ENCODE measurements at places on chromosomes 5 and 9.

- DNase-seq: no peak
Measured at GRCh38 chr9:35682520-35683315, 7.0 kb downstream of the TPM2 start.

DNA sequence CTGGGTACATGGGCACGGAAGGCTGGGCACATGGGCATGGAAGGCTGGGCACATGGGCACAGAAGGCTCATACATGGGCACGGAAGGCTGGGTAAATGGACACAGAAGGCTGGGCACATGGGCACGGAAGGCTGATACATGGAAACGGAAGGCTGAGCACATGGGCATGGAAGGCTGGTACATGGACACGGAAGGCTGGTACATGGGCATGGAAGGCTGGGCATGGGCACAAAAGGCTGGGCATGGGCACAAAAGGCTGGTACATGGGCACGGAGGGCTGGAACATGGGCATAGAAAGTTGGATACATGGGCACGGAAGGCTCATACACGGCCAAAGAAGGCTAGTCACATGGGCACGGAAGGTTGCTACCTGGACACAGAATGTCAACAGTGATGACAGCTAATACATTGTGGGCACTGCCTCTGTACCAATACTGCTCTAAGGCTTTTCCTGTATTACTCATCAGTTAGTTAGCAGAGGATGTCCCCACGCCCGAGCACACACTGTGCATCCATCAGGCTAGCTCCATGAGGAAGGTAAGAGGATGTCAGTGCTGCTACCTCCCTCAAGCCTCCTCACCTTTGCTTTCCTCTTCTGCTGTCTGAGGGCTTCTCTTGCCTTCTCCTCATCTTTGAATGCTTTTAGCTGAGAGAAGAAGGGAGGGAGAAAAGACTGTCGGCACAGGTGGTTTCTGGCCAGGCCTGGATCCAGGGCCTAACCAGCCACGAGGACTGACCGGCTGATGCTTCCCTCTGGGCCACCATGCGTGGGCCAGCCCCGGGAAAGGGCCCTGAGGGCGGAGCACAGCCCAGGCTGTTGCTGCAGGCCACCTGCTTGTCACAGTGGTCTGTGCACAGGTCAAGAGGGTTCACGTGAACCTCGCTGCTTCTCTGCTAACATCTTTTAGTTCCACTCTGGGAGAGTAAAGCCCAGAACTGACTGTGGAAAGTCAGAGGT lies 14.3 kb downstream of the GPX3 start:
- no peak for DNase-seq

DNA sequence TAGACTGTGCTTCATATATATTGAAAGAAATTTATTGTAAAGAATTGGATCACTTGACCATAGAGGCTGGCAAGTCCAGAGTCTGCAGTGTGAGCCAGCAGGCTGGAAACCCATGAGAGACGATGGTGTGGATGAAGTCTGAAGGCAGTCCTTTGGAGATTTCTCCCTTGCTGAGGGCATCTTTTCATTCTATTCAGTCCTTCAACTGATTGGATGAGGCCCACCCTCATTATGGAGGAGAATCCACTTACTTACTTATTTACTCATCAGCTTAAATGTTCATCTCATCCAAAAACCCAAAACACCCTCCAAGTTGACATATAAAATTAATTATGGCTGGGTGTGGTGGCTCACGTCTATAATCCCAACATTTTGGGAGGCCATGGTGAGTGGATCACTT lies 62.1 kb downstream of the MCTP1 start:
- no peak for DNase-seq

DNA sequence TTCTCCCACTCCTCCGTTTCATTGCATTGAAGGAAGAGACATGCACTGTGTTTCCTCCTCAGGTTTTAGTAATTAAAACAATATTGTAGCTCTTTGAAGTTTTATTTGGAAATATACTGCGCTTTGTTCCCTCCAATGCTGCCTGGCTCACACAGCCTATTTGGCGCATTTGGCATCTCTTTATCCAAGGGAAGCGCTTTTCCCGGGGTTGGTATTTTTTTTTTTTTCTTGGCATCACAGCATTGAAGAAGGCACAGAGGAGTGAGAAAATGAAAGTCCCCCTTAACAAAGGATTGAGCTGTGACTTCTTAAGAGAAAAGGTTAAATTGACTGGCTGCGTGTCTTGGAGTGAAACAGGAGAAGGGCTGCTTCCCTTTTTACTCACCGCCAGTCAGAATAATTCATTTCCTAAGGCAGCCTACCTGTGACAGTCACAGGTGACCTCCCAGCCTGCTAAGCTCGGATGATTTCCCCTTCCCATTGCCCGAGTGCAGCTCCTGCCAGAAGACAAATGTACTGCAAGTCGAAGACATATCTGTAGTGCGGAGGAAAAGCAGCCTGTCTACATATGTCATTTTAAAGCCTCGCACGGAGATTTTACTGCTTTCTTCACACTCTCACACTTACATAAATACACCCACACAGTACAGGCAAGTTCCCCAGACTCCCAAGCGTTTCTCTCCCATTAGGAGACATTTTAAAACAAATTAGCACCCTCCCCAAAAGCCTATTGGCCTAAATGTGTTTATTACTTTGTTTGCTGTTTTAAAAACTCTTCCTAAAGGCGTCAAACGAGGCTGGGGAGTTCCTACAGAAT lies 665.5 kb upstream of the ZNF608 start:
- DNase-seq: peak; percentile 70

DNA sequence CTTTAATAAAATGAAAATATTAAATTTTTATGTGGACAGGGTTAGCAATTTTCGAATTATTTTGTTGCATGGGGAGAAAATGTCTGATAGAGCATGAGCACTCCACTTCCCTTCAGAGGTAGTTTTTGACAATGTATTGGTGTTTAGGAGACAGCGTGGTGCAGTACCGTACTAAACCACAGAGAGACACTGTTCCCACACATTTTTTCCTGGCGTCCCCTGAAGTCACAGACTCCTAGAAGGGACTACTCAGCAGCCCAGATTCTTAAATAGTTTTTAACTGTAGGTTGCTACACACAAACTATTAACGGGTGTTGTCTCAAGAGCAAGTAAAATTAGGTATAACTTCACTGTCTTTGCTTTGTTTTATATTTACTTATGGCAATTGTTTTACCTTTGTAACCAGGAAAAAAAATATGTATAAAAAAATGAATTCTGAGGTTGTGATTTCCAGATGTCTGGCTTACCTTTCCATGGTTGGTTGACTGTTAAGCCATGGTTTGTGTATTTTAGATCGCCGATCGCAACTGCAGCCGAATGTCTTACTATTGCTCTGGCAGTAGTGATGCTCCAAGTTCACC lies 171.2 kb downstream of the DOCK8 start:
- DNase-seq: peak; percentile 69

- DNase-seq: no peak
Measured at GRCh38 chr9:103992938-103993579, 101.0 kb upstream of the SMC2 start.

DNA sequence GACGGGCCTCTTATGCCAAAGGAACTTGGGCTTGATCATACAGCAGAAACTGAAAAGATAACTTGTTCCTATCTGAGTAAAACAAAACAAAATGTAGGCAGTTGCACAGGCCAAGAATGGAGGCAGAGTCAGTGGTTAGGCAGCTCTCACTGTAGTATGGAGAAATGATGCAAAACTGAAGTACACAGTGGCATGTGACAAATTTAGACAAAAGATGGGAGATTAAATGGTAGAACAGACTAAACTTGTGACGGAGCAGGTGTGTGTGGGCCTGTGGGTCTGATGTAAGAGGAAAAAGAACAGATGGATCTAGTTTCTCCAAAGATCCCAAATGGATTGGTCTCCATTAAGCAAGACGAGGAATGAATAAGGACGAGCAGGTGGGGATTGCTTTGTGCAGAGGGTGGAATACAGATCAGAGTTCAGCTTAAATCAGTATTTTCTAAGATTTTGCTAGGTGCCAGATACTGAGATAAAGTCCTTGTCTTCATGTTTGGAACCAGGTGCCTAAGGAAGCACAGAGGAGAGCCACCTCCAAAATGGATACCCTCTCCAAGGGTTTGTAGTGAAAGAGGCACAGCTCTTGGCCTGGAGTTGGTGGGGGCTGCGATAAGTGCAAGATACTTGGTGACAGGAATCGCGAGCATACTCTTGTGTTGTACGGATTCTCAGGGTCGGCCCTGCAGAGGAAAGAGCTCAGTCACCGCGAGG lies 722 bp upstream of the DCP2 start:
- DNase-seq: no peak

DNA sequence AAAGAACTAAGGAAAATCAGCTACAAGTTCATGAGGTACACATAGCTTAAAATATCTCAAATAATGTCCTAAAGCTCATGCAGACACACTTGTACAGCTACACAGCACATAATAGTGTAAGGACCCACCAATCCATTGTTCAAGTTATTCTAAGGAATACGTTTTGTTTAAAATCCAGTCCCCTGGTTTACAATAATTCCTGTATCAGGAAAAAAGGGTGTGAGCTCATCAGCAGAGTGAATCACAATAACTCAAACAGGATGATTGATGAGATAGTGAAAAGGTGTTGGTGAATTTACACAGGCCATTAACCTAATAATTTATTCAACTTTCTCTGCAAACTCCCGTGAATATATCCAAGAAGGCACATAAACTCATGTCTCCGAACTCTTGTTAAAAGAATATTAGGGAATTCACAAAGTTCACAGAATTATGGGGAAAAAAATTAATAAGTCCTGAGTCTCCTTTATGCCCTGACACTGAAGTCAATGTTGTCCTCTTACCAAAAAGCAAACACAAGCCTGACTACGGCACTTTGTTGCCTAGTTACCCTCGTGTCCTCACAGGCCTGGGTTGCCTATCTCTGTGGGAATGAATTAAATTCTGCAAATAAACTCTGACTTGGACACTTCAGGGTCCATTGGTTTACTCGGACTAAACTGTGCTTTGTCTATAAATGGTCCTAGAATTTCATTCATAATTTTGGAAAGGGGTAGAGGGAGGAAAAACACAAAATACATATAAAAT lies 142.8 kb upstream of the PDE4D start:
- no peak for DNase-seq

GRCh38 chr5:165076686-165077085 lies 1571.3 kb downstream of the MAT2B start:
- DNase-seq: no peak

DNA sequence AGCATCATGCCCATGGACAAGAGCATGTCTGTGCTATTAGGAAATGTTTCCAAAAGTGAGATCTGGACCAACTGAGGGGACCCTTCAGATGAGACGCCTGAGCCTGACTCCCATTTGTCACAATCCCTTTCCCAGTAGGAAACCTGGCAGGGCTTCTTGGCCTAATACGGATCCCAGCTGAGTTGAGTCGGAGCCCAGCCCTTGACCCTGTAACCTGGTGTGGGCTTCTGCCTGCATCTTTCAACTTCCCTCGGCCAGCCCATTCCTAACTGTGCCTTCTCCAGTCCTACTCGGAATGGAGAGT lies 148.3 kb downstream of the IRX2 start:
- no peak for DNase-seq
